ENCODE measurements at places on chromosomes 5 and 9.

DNA sequence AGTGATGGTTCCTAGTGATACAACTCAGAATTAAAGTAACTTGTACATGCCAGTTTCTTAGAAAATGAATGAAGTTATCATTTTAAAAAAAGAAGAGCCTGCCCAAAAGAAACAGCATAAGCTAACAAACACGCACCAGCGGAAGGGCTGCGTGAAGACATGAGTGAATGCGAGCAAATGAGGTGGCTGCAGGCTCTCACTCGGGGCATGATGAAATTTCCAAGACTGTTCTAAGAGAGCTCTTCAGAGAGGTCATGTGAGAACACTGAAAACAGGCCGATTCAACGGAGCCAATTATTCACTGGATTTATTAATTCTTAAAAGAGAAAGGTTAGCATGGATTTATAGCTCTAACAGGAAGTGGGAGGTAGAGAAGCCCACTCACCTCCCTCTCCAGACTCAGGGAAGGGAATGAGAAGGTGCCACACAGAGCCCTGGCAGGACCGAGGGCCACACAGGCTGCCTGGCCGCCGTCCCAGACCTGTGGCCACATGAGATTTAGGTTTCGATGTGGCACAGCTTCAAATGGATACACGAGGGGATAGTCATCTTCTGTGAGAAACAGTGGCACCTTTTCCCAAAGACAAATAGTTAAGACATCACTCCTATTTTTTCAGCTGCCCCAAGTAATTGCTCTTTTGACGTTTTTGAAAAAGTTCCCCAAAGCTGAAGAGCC is 55.5 kb downstream of the HABP4 start:
- no peak for DNase-seq

- no peak for DNase-seq
Observed at GRCh38 chr5:112065781-112066180, 308.8 kb upstream of the NREP start.

DNA sequence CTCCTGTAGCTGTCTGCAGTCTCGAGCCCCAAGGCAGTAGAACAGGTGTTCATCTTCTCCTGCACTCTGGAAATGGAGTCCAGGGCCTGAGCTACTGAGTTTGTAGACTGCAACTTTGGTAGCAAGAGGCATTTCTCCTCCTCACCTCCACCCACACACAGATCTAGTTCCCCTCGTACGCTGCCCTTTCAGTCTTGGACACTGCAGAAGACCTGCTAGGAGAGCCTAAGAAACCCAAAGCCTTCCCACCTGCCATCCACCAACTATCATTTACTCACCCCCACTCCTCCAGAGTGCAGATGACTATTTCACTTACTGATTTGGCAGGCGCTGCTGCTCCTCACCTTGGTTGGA is 59.0 kb downstream of the KCNIP1 start:
- DNase-seq: no peak

- DNase-seq: no peak
Observed at GRCh38 chr9:111839387-111839786, 44.6 kb upstream of the SHOC1 start.
